ENCODE measurements at places on chromosomes 2 and 18.

GRCh38 chr2:226802573-226802972 lies 3.0 kb upstream of the IRS1 start:
- peak; percentile 77 for DNase-seq

- DNase-seq, result no peak
These were observed 216.2 kb upstream of the LINC00305 start for GRCh38 chr18:64365106-64365505.

DNA sequence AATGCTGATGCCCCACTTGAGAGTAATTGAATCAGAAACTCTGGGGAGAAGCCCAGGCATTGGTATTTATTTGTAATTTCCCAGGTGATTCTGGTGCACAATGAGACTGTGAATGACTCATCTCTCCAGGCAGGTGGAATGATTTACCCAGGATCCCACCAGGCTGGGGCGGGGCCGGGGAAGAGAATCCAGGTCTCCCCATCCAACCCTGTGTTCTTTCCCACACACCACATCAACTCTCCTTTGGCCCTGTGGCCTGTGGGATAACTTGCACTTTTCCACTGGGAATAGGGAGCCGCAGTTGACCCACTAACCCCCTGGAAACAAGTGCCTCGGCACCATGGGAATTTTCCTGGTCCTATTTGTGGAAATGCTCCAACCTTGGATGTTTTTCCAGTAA lies 409.8 kb downstream of the ZNF521 start:
- DNase-seq, result no peak

DNA sequence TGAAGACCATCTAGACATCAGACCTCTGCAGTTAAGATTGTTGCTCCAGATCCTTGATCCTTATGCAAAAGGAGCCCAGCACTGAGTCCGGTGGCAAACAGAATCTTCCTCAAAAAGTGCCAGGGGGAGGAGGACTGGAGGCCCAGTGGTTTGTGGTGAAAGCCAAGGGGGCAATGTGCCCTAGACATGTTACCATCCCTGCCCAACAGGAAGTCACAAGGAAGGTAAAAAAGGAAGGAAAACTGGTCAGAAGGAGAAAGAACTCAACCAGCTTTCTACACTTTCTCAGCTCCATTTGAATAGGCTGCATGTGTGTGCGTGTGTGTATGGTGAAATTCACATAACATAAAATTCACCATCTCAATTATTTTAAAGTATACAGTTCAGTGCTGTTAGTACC lies 25.0 kb upstream of the KDM3A start:
- DNase-seq, result no peak

GRCh38 chr18:49023271-49023937 lies 72.6 kb upstream of the SMAD7 start:
- no peak for DNase-seq

DNA sequence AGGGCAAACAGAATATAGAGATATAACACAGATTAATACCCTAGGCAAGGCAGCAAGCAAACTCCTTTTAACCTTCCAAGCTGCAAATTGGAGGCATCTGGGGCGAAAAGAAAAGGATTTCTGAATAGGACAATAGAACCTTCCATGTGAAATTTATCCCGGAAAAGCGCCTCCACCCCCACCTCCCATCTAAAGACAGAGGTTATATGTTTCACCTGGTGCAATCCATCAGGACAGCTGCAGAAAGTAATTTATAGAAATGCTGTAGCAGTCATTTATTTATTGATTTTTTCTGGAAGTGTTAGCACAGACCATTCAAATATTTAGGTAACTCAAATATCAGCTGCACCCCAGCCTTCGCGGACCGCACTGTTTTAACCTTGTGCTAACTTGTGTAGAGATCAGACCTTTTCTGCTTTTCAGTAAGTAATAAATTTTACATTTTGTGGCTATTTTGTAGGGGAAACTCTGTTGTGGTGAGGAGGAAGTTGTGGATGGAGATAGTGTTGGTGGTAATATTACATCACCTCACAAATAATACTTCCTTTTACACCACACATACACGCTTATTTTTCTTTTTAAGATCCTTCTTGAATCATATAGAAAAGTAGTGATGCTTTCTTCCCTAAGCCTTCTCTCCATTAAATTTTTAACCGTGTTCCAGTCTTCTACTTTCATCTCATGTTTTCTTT lies 919.3 kb upstream of the CDH2 start:
- no peak for DNase-seq

DNA sequence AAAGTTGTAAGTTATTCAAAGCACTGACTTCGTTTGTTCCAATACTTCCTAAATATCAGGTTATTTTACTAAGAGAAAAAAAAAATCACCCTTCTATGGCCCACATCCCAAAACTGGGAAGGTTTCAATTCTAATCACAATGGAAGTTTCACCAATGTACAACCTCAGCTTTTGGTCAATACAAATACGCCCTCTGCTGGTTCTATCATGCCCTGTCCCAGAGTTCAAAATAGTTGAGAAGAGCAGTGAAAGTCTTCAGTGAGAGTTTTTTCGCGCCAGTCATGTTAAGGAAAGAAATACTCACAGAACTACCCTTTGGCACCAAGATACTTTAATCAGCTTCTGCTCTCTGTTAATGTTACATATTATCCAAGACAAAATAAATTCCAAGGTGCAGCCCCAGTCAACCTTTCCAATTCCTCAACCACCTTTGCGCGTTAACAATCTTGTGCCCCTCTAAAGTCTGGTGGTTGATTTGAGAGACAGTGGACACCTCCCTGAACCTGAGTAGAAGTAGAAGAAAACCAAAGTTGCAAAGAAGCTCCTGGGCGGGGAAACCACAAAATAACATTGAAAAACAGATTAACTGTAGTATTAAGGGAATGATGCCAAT lies 59.9 kb downstream of the SUMO1 start:
- peak; percentile 66 for DNase-seq

GRCh38 chr2:189851174-189851826 lies 67.0 kb downstream of the PMS1 start:
- no peak for DNase-seq
